Effector memory CD8-positive, alpha-beta T cell (primary cell): ENCODE measurements at places on chromosomes 11 and 22.
A peak's percentile ranks its signal among the peaks of the same experiment; 100 is the strongest.

DNA sequence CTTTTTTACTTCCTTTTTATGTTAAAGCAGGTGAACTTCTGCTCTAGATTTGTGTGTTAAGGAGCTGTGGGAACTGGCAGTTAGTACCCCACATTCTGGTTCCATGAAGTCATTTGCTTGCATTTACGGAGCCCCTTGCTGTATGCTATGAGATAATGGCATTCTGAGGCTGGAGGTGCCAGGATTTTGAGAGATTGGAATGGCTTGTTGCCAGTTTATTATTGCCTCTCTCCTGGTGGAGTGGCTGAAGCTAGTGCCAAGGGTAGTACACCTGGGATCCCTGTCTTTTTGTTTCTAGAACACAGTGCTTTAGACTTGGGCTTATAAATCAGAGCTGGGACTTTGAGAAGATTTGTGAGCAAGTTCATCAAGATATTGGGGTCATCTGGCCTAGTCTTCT is 73.8 kb downstream of the STIM1 start:
- peaks cover 19% of the 10 kb centered on the region for H3K4me1 ChIP-seq
- no peaks in the 10 kb centered on the region for H3K27me3 ChIP-seq
- H3K27ac ChIP-seq: peak overlapping the region; percentile 78
- no peak overlapping the region for H3K4me3 ChIP-seq

- H3K36me3 ChIP-seq: peaks cover 22% of the 10 kb centered on the region
- H3K27me3 ChIP-seq: no peaks in the 10 kb centered on the region
- DNase-seq: no peak
- H3K4me1 ChIP-seq: peaks cover 35% of the 10 kb centered on the region
- peak overlapping the region; percentile 67 for H3K27ac ChIP-seq
These were observed 47.0 kb downstream of the TNRC6B start for GRCh38 chr22:40224702-40225101.

- no peaks in the 10 kb centered on the region for H3K36me3 ChIP-seq
- no peak overlapping the region for H3K4me3 ChIP-seq
- no peaks in the 10 kb centered on the region for H3K27me3 ChIP-seq
- no peak for DNase-seq
These were observed 56.1 kb downstream of the KIAA1671 start for GRCh38 chr22:25008666-25009065.

DNA sequence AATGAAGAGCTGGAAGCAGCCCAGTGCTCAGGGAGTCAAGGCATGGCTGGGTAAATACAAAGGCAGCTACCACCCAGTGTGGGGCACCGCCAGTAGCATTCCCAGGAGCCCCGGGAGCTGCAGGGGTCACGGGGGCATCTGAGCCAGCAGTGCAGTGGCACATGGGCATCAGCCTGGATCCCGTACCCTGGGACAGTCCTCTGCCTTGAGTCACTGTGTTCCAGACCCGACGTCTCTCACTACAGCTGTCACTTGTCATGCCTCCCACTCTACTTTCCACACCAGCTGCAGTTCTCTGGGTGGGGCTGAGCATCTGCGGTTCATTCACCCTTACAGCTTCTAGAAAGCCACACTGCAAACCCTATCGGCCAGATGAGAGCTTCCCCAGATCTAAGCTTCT is 29.6 kb downstream of the DHCR7 start:
- H3K36me3 ChIP-seq: no peaks in the 10 kb centered on the region
- no peak for DNase-seq
- peaks cover 14% of the 10 kb centered on the region for H3K27me3 ChIP-seq
- H3K4me3 ChIP-seq: no peak overlapping the region
- no peak overlapping the region for H3K27ac ChIP-seq

GRCh38 chr22:22071455-22071854 is 88.9 kb upstream of the TOP3B start:
- peaks cover 21% of the 10 kb centered on the region for H3K27me3 ChIP-seq
- H3K4me3 ChIP-seq: no peak overlapping the region
- no peak for DNase-seq
- H3K36me3 ChIP-seq: no peaks in the 10 kb centered on the region
- H3K4me1 ChIP-seq: no peaks in the 10 kb centered on the region

DNA sequence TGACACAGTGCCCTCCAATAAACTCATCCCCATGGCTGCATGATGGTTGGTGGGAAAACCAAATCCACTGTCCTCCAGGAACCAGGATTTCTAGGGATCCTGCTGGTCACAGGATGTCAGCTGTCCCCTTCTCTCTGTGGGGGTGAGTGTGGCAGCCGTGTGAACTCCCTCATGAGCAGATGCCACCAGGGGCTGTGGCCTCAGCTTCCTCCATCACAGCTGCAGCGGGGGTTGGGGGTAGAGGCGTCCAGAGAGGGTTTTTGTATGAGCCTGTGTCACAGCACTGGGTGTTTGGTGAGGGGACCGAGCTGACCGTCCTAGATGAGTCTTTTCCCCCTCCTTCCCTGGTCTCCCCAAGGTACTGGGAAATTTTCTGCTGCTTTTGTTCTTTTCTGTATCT is 26.4 kb downstream of the IGLL5 start:
- H3K36me3 ChIP-seq: peaks cover 5% of the 10 kb centered on the region
- no peak for DNase-seq
- H3K27ac ChIP-seq: no peak overlapping the region
- peaks cover 3% of the 10 kb centered on the region for H3K4me1 ChIP-seq

GRCh38 chr22:23780146-23780748 is 6.5 kb upstream of the SMARCB1 start:
- H3K4me1 ChIP-seq: peaks cover 1% of the 10 kb centered on the region
- no peak for DNase-seq
- no peaks in the 10 kb centered on the region for H3K27me3 ChIP-seq

DNA sequence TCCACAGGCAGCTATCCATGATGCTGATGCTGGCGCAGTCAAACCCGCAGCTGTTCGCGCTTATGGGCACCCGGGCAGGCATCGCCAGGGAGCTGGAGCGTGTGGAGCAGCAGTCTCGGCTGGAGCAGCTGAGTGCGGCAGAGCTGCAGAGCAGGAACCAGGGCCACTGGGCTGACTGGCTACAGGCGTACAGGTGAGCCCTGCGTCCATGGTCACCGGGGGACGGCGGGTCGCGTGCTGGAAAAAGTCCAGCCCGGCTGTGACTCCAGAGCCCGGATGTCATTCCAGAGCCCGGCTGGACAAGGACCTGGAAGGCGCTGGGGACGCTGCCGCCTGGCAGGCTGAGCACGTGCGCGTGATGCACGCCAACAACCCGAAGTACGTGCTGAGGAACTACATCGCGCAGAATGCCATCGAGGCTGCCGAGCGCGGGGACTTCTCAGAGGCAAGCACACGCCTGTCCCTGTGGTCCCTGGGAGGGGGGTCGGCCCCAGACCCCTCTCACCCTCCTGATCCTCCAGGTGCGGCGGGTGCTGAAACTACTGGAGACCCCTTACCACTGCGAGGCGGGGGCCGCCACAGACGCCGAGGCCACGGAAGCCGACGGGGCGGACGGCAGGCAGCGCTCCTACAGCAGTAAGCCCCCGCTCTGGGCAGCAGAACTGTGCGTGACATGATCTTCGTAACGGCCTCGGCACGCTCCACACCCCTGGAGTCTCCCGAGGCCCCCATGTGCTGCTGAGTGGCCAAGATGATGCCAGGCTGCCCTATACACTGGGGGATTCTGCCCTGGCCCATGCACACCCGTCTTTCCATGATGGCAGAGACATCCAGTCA is 16.1 kb downstream of the SELENOO start:
- DNase-seq: no peak
- no peak overlapping the region for H3K4me3 ChIP-seq
- no peaks in the 10 kb centered on the region for H3K27me3 ChIP-seq
- peaks cover 83% of the 10 kb centered on the region for H3K36me3 ChIP-seq

- H3K4me3 ChIP-seq: no peak overlapping the region
- DNase-seq: no peak
- H3K4me1 ChIP-seq: peaks cover 22% of the 10 kb centered on the region
- peaks cover 43% of the 10 kb centered on the region for H3K27me3 ChIP-seq
- H3K36me3 ChIP-seq: no peaks in the 10 kb centered on the region
- H3K27ac ChIP-seq: peak overlapping the region; percentile 8
These were observed 62.3 kb downstream of the PPFIBP2 start for GRCh38 chr11:7575841-7576725.

GRCh38 chr22:29383740-29384139 is 4.6 kb downstream of the AP1B1 start:
- no peak for DNase-seq
- no peak overlapping the region for H3K4me3 ChIP-seq
- H3K27me3 ChIP-seq: no peaks in the 10 kb centered on the region
- peaks cover 19% of the 10 kb centered on the region for H3K36me3 ChIP-seq
- H3K4me1 ChIP-seq: peaks cover 58% of the 10 kb centered on the region

- peak overlapping the region; percentile 53 for H3K4me3 ChIP-seq
- peak overlapping the region; percentile 92 for H3K27ac ChIP-seq
- peaks cover 30% of the 10 kb centered on the region for H3K36me3 ChIP-seq
- no peak for DNase-seq
- peaks cover 62% of the 10 kb centered on the region for H3K4me1 ChIP-seq
These were observed 2.8 kb downstream of the CTSW start for GRCh38 chr11:65882120-65883057.

- no peak overlapping the region for H3K4me3 ChIP-seq
- H3K27me3 ChIP-seq: peaks cover 13% of the 10 kb centered on the region
- no peaks in the 10 kb centered on the region for H3K4me1 ChIP-seq
- no peak overlapping the region for H3K27ac ChIP-seq
These were observed 84.7 kb downstream of the CDKN1C start for GRCh38 chr11:2800655-2801531.

GRCh38 chr11:109697140-109697843 is 275.3 kb downstream of the C11orf87 start:
- no peaks in the 10 kb centered on the region for H3K27me3 ChIP-seq
- no peaks in the 10 kb centered on the region for H3K4me1 ChIP-seq
- no peak overlapping the region for H3K27ac ChIP-seq
- no peak overlapping the region for H3K4me3 ChIP-seq
- no peak for DNase-seq

DNA sequence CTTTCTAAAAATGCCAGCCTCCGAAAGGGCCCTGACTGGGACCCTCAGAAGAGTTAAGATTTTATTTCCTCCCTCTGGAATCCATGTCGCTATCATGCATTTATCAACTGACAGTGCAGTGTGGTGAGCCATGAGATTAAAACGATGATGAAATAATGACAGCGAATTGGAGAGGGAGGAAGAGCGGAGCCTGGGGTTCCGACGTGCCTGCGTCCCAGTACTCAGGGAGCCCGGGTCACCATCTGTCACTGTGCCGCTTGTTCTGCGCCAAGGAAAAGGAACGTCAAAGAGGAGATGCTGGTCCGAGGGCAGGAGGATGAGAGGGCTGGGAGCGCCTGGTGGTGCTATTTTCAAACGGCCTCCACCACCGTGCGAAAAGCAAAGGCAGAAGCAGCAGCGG is 46.2 kb downstream of the MACROD1 start:
- no peak for DNase-seq
- no peak overlapping the region for H3K4me3 ChIP-seq
- no peaks in the 10 kb centered on the region for H3K27me3 ChIP-seq
- H3K4me1 ChIP-seq: no peaks in the 10 kb centered on the region
